Activated naive CD4-positive, alpha-beta T cell treated with Interleukin-2 at 50 U/mL for 16 hours (primary cell): ENCODE measurements at places on chromosomes 16 and 17.

GRCh38 chr16:19366391-19366790, 51.3 kb upstream of the TMC5 start:
- no peak for DNase-seq

DNA sequence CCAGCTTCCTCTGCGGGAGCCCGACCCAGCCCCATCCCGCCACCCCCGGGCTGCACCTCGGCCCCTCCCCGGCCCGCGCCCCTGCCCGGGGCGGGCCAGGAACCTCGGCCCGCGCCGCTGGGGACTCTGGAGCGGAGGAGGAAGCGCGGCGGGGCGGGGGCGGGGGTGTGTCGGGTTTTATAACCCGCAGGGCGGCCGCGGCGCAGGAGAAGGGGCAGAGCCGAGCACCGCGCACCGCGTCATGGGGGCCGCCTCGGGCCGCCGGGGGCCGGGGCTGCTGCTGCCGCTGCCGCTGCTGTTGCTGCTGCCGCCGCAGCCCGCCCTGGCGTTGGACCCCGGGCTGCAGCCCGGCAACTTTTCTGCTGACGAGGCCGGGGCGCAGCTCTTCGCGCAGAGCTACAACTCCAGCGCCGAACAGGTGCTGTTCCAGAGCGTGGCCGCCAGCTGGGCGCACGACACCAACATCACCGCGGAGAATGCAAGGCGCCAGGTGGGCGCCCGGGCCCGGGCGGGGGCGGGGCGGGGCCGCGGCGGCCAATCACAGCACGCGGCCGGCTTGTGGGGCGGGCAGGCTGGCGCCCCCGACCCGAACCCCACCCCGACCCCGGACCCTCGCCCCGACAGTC, at the start of gene ACE:
ACE (plus strand) TSS at position 208 of the 626 bp plus-strand sequence; CDS start at position 242, 34 bp downstream.
- peak; percentile 51 for DNase-seq

DNA sequence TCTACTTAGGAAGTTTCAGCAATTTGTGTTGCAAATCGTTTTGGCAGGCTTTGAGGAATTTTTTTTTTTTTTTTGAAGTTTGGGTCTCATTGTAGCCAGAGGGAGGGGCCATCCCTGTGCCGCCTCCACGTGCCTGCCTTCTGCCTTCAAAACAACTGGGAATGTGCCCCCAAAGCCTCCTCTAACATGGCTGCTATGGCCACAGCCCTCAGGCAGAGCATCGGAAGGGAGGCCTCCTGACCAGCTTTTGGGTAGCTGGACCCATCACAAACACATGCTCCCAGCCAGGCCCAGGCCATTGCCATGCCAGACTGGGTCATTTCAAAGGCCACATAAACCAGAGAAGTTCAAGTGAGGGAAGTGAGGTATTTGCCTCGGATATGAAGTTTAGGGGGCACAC, 21.5 kb downstream of the C16orf82 start:
- DNase-seq = no peak

- no peak for DNase-seq
These were observed 32.9 kb downstream of the SLC7A5 start for GRCh38 chr16:87836346-87836843.

GRCh38 chr17:62627904-62628633, 599 bp downstream of the MRC2 start:
- peak; percentile 53 for DNase-seq

DNA sequence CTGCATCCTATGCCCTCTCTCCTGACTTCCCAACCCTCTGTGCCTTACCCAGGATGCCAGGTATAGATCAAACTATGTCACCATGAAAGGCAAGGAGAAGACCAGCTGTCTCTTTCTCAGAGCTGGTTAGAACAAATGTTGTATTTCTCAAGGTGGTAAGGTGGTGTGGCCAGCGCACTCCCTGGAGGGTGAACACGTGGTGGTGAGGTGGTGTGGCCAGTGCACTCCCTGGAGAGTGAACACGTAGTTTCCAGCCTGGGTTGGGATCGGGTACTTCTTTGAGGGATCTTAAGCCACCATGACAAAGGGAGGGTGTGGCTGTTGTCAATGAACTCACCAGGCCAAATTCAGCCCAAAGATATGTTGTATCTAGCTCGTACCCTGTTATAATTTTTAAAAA, 26.8 kb downstream of the KATNIP start:
- no peak for DNase-seq

DNA sequence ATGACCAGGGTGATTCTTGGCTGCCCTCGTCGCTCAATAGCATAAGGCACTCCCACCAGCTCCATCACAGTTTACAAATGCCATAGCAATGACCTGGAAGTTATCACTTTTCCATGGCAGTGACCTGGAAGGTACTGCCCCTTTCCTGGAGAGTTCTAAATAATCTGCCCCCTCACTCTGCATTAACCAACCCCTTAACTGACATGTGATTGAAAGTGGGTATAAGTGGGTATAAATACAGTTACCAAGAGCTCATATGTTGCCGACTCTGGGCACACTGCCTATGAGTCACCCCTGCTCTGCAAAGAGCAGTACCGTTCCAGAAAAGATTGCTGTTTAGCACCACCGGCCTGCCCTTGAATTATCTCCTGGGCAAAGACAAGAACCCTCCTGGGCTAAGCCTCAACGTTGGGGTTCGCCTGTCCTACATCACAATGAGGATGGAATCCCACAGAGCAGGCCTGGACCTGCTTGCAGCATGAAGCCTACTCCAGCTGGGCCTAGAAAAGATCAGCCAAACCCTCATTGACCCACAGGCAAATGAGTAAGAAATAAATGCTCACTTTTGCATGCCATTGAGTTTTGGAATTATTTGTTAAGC, 95.2 kb upstream of the SEC14L1 start:
- no peak for DNase-seq

DNA sequence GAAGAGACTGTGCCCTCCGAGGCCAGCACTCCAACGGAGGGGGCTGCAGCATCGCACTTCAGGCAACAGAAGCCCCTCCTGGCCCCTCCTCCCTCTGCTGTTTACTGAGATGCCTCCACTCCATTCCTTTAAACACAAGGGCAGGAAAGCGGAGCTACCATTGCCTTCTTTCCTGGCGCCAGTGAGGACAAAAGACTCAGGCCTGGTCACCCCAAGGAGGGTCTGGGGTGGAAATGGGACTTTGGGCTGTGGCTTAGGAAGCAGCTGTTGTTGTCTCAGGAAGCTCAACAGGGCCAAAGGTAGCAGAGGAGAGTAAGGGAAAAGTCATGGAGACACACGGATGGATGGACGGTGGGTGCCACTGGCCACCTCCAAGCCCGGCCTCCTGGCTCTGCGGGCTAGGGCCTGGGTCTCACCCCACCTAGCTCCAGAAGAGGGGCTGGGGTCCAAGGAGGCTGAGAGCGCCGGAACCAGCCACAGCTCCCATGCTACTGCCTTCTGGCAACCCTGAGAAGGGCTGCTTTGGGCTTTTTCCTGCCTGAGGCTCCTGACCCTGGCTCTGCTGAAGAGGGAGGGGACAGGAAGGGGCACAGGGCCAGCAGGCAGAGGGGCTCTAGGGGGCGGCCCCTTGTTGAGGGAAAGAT, 11.1 kb downstream of the CD300LG start:
- no peak for DNase-seq

- DNase-seq = no peak
These were observed 1.5 kb upstream of the LIMD2 start for GRCh38 chr17:63701456-63701820.

GRCh38 chr16:89924925-89925307, 1.8 kb downstream of the TUBB3 start:
- no peak for DNase-seq

GRCh38 chr17:77827039-77827438, 131.5 kb upstream of the TNRC6C start:
- DNase-seq = no peak

GRCh38 chr17:36485805-36486203, 677 bp upstream of the ZNHIT3 start:
- no peak for DNase-seq

DNA sequence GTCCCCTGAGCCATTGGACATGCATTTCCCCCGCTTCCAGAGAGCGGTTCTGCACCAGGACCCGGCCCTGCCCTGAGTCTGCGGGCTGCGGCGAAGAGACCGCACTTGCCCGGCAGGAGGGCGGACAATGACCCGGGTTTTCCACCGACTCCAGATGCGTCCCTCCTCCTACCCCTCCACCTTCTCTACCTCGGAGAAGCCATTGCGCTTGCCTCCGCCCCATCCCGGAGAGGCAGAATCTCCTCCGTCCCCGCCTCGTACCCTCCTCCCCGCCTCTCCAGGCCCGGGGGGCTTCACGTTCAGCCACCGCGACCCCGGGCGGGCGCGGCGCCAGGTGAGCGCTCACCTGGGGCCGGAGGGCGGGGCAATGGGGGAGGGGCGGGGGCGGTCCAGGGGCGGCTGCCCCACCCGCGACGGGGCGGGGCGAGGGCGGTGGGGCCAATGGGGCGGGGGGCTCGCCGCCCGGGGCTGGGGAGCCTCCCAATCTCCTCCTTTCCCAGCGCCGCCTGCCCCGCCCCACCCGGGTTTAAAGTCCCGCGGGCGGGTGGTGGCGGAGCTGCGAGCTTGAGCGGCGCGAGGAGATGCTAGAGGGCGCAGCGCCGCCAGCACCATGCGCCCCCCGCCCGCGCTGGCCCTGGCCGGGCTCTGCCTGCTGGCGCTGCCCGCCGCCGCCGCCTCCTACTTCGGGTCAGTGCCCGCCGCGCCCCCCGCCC, at the start of gene WNT9B:
WNT9B (plus strand) TSS at position 555 of the 713 bp plus-strand sequence; CDS start at position 611, 56 bp downstream.
- no peak for DNase-seq

GRCh38 chr16:425082-425718, at the start of gene RAB11FIP3:
TSS of gene RAB11FIP3 (plus strand) at chr16:425649. CDS start at chr16:426007, 358 bp downstream.
- DNase-seq = peak; percentile 86
